ENCODE measurements at places on chromosomes 3 and 15. TPM values are rescaled to one million over a fixed set of nuclear protein-coding genes. Genes with fewer than 3 reads are reported as not detected.

GRCh38 chr3:101996832-101997231 is 147.5 kb downstream of the NFKBIZ start:
- no peak for DNase-seq

DNA sequence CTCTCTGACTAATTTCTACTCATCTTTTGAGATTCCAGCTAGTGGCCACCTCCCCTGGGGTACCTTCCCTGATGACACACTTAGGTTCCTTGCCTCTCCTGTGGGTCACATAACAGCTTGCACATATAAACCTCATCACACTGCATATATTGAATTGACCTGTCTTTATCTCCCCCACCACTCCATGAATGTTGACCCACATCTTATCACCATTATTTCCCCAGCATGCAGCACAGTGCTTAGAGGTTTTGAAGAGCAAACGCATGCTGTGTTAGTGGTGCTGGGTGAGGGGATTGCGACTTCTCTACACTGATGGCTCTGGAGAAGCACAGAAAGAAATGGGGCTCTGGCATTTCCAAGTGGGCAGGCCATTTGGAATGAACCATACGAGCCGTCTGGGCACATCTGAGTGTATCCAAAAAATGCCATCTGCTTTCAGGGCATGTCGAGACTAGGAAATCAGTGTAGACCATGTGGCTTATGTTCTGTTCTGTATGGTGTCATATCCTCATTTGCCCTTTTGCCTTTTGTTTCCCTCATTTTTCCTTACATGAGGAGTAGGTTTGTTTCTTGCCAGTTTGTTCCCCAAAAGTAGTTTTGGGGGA is 333.2 kb upstream of the TRIM42 start:
- DNase-seq: no peak

GRCh38 chr3:72078676-72079368 is 293.9 kb upstream of the PROK2 start:
- DNase-seq: no peak

- DNase-seq: no peak
These were observed 452.1 kb upstream of the PPP2R3A start for GRCh38 chr3:135513106-135514059.

- DNase-seq: no peak
These were observed 1235.5 kb downstream of the ROBO2 start for GRCh38 chr3:78275420-78275852.

- no peak for DNase-seq
These were observed 230.2 kb downstream of the P3H2 start for GRCh38 chr3:189890496-189890895.

The NPAP1 gene
- total RNA-seq: not detected

The IQCF5 gene
- not detected for total RNA-seq

The PLAAT1 gene
- 9.2 TPM for total RNA-seq
